CD4-positive, alpha-beta T cell treated with Interleukin-1 beta for 1 hour (primary cell): ENCODE measurements at places on chromosomes 5 and 9.

DNA sequence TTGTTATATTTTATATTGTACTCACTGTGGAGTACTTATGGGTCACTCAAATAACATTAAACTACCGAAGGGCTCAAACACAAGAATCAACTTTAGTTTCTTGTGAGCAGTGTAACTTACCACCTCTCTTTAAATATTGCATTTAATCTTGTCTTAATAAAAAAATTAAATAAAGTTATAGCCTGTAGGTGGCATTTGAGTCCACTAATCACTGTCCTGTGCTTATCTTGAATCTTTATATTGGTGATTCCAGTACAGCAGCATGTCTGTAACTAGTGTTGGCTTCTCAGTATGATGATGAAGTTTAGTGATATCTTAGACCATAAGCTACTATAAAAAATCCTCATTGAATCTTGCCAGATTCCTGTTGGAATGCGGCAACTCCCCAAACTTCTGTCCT, 313.8 kb downstream of the FAM170A start:
- DNase-seq = no peak

DNA sequence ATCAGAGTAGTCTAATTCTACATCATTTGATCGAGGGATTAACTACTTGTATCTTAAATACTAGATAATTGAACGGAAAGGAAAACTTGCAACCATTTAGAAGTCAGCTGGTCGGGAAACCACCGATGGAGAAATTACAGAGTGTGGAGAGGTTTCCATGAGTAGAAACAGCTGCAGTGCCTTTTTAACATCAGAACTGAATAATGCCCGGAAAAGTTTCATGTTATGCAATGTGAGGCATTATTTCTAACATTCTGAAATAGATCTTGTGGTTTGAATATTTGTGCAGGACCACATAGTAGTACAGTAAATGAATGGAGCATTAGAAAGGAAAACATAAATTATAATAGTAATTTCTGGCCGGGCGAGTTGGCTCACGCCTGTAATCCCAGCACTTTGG, 88.1 kb upstream of the RNF180 start:
- no peak for DNase-seq

DNA sequence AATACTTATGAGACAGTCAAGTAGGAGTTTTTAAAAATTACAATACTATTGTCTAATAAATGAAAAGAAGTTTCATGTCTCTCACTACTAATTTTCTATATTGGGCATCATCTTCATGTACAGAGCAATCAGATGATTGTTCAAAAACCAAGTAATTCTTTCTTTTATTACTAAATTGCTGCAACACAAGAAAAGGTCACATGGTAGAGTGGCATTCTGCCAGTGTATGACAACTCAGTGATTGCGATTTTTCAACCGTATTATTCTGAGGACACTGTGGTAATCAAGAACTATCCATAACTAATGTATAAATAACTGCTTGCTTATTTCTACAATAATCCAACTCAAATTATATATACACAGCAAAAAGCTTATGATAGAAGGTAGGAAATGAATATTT, 96.7 kb upstream of the GRHPR start:
- no peak for DNase-seq

- no peak for DNase-seq
These were observed 121.6 kb downstream of the OXCT1 start for GRCh38 chr5:41748631-41749030.

GRCh38 chr9:94825611-94825958, 99.1 kb downstream of the AOPEP start:
- DNase-seq = no peak

GRCh38 chr5:27266184-27266583, 227.8 kb upstream of the CDH9 start:
- DNase-seq = no peak

- no peak for DNase-seq
These were observed 217.3 kb downstream of the ADAMTS6 start for GRCh38 chr5:65264420-65264819.

DNA sequence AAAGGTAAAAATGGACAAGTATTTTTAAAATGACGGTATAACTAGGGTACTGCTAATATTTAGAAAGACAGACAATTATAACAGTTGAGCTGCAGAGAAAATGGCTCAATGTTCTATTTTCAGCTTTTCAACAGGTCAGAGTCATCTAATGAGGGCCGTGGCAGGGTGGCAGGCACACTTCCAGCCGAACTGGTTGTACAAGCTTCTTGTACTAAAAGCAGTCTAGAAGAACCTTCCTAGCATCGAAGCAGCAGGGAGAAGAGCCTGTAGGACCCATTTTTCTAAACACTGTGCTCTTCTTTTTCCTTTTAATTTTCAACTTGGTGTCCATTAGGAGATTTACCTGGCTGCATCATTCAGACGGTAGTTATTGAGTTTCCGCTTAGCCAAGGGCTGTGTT, 85.6 kb downstream of the SLC28A3 start:
- DNase-seq = no peak

DNA sequence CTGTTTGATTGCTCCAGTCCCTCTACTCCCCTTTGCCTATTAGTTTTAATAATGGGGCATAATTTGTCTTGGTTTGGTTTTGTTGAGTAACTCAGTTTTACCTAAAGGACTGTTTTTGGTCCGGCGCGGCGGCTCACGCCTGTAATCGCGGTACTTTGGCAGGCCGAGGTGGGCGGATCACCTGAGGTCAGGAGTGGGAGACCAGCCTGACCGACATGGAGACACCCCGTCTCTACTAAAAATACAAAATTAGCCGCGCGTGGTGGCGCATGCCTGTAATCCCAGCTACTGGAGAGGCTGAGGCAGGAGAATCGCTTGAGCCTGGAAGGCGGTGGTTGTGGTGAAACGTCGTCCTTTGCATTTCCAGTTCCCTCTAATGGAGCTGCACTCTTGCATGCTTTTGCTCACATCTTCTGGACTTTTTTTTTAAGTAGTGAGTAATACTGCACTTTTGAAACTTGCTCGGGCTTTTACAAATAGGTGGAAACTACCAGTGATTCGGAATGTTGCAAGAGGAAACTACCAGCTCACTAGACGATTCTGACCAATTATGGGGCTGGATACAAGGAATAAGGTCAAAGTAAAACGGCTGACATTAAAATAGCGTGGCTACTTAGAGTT, 721 bp upstream of the MAML1 start:
- no peak for DNase-seq
